ENCODE measurements at places on chromosomes 3 and 15. TPM values are rescaled to one million over a fixed set of nuclear protein-coding genes. Genes with fewer than 3 reads are reported as not detected.

DNA sequence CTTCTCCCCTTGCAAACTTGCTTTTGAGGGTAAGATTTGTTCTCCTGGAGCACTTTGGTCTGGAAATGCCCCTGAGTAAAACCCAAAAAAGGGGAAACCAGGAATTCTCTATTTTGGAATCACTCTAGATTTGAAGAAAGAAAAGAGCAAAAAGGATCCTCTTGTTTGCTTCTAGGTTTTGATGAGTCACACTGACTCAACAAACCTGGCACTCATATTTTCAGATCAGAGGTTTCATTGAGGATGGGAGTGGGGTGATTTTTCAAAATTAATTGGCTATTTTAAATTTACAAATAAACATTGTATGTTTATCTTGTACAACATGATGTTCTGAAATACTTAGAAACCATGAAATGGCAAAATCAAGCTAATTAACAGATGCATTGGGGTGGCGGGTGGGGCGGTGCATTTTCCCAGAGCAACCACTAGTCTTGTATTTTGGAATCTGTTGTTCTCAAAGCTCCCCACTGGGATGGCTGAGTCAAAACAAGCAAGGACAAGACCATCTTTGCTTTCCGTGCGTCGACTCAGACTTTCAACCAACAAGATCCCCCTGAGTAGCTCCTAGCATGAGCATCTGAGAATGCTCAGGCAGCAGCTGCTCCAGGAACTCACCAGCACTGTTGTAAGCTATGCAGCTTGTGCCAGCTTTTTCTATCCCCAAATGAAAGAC is 451.4 kb downstream of the WDR72 start:
- no peak for DNase-seq

- DNase-seq, result no peak
Measured at GRCh38 chr3:120846073-120846472, 61.9 kb upstream of the STXBP5L start.

- DNase-seq, result no peak
Measured at GRCh38 chr3:64903006-64903405, 215.2 kb upstream of the ADAMTS9 start.

- no peak for DNase-seq
Measured at GRCh38 chr3:122253581-122253980, 70.1 kb downstream of the CASR start.

GRCh38 chr3:120047686-120048085 is 46.6 kb downstream of the GSK3B start:
- DNase-seq, result no peak

- no peak for DNase-seq
Measured at GRCh38 chr3:122100591-122101463, 45.7 kb downstream of the CD86 start.

CCDC32 gene
- total RNA-seq, result 27.6 TPM
